ENCODE measurements at places on chromosomes 6 and 20. TPM values are rescaled to one million over a fixed set of nuclear protein-coding genes. Genes with fewer than 3 reads are reported as not detected.

Gene PTK6
- 0.16 TPM for total RNA-seq

Gene FOXO3
- 41.4 TPM for total RNA-seq

Gene TREM2
- total RNA-seq, result not detected

Gene ECT2L
- total RNA-seq, result 0.09 TPM

Gene CTAGE9
- not detected for total RNA-seq

Gene GDAP1L1
- not detected for total RNA-seq

Gene KHDC1L
- not detected for total RNA-seq

Gene BACH2
- total RNA-seq, result 0.52 TPM

Gene RBPJL
- not detected for total RNA-seq

Gene TIAM2
- total RNA-seq, result 8.5 TPM

Gene BTNL2
- not detected for total RNA-seq

Gene SLC23A2
- total RNA-seq, result 9.0 TPM

Gene FRMD1
- not detected for total RNA-seq

Gene NOTCH4
- 0.77 TPM for total RNA-seq

Gene GTF2H4
- total RNA-seq, result 10.3 TPM

Gene DEFB132
- not detected for total RNA-seq

Gene PRPH2
- total RNA-seq, result 5.2 TPM

Gene SPTLC3
- 4.6 TPM for total RNA-seq

Gene SLC35B3
- total RNA-seq, result 22.5 TPM

Gene HCK
- not detected for total RNA-seq

Gene SSTR4
- total RNA-seq, result not detected

Gene ARID1B
- total RNA-seq, result 29.0 TPM

Gene BNIP5
- total RNA-seq, result under 0.01 TPM

Gene DYNLT1
- 157 TPM for total RNA-seq

Gene FIG4
- total RNA-seq, result 24.3 TPM

Gene PMEPA1
- 0.94 TPM for total RNA-seq

Gene POPDC3
- 4.9 TPM for total RNA-seq

Gene RAD21L1
- under 0.01 TPM for total RNA-seq

Gene FAM83C
- total RNA-seq, result not detected

Gene KIF25
- not detected for total RNA-seq

Gene SH3BGRL2
- total RNA-seq, result 2.7 TPM

Gene TREM1
- 0.16 TPM for total RNA-seq

Gene TGM3
- 0.09 TPM for total RNA-seq

Gene CSNK2A1
- total RNA-seq, result 74.7 TPM

Gene SLC17A2
- total RNA-seq, result not detected

Gene HMGCLL1
- not detected for total RNA-seq

Gene ARFGEF3
- total RNA-seq, result under 0.01 TPM

Gene DNAH8
- total RNA-seq, result under 0.01 TPM

Gene PKIB
- total RNA-seq, result 2.1 TPM

Gene XKR7
- total RNA-seq, result not detected

Gene SGK2
- not detected for total RNA-seq

Gene EYA2
- total RNA-seq, result 2.4 TPM

Gene TBXT
- total RNA-seq, result not detected

Gene FHL5
- total RNA-seq, result not detected

Gene SCUBE3
- total RNA-seq, result 2.8 TPM

Gene BRD2
- total RNA-seq, result 43.8 TPM
